ENCODE measurements at places on chromosomes 4 and X. TPM values are rescaled to one million over a fixed set of nuclear protein-coding genes. Genes with fewer than 3 reads are reported as not detected.

ANXA3 gene
- total RNA-seq: 9.3 TPM

PCDH10 gene
- total RNA-seq: 73.0 TPM

PRKG2 gene
- 0.05 TPM for total RNA-seq

PFKFB1 gene
- total RNA-seq: not detected

EPHA5 gene
- under 0.01 TPM for total RNA-seq

MAGEC2 gene
- total RNA-seq: not detected

GRIA2 gene
- not detected for total RNA-seq

SRPX2 gene
- total RNA-seq: 122 TPM

OFD1 gene
- total RNA-seq: 10.4 TPM

LRRC66 gene
- total RNA-seq: 1.5 TPM

HSFX1 gene
- total RNA-seq: 0.89 TPM

DMRTC1B gene
- total RNA-seq: not detected

GAB3 gene
- total RNA-seq: 3.5 TPM

PABPC1L2B gene
- not detected for total RNA-seq

EDNRA gene
- total RNA-seq: 3.9 TPM

AKAP17A gene
- 27.3 TPM for total RNA-seq

RNF128 gene
- total RNA-seq: 29.3 TPM

HSPA4L gene
- 21.2 TPM for total RNA-seq

ETDA gene
- not detected for total RNA-seq

TMEM185A gene
- 22.6 TPM for total RNA-seq

XK gene
- under 0.01 TPM for total RNA-seq

CT45A10 gene
- not detected for total RNA-seq

CCDC110 gene
- total RNA-seq: 5.0 TPM

TBL1X gene
- 31.9 TPM for total RNA-seq

ITM2A gene
- total RNA-seq: not detected

STK32B gene
- total RNA-seq: 1.6 TPM

Data from smooth muscle cell of the umbilical artery (primary cell).